ENCODE measurements at places on chromosomes 5 and 9.

DNA sequence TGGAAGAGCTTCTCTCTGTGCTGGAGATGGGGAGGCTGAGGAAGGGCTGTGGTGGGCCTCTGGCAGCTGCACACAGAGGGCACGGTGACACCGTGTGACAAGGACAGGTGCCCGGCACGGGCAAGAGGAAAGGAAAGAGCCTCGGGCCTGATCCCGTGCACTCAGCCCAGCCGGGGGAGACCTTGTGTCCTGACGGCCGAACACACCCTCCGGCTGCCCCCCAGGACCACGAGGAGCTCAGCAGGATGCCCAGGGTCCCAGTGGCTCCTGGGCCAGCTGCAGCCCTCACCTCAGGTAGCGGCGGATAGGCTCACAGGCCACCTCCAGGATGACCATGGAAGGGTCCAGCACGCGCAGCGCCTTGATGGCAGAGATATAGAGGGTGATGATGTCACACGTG, 5.5 kb downstream of the ANAPC2 start:
- no peak for DNase-seq

- peak; percentile 30 for DNase-seq
Measured at GRCh38 chr9:114033397-114034103, 44.5 kb downstream of the AMBP start.

GRCh38 chr5:69105996-69106906, 12.4 kb downstream of the SLC30A5 start:
- no peak for DNase-seq

GRCh38 chr5:40605295-40605958, 74.3 kb upstream of the PTGER4 start:
- DNase-seq: no peak

DNA sequence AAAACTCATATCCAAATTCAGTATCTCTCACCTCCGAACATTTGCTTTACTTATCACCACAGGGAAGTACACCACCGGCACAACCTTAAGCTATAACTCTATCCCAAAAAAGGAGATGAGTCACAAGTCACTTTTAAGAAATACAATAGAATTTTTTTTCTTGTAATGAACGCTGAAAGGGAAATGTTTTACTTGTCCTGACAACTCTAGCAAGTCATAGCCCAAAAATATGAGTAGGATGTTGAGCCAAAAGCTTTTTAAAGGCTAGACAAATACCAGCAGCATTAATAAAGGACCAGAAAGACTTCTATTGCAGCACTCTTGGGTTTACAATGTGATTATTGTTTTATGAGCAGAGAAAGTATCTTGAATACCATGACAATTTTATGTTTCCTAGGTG, 147.3 kb upstream of the FST start:
- DNase-seq: no peak

GRCh38 chr9:89911721-89912604, 307.2 kb downstream of the GADD45G start:
- DNase-seq: no peak

GRCh38 chr9:133323211-133323610, 12.8 kb downstream of the SURF6 start:
- no peak for DNase-seq

All from activated CD8-positive, alpha-beta T cell treated with anti-CD3 and anti-CD28 coated beads for 36 hours (primary cell).